Activated B cell treated with CpG ODN at 0.5 μM for 24 hours (primary cell): ENCODE measurements at places on chromosomes 11 and 22. TPM values are rescaled to one million over a fixed set of nuclear protein-coding genes. Genes with fewer than 3 reads are reported as not detected.
A peak's percentile ranks its signal among the peaks of the same experiment; 100 is the strongest.

DNA sequence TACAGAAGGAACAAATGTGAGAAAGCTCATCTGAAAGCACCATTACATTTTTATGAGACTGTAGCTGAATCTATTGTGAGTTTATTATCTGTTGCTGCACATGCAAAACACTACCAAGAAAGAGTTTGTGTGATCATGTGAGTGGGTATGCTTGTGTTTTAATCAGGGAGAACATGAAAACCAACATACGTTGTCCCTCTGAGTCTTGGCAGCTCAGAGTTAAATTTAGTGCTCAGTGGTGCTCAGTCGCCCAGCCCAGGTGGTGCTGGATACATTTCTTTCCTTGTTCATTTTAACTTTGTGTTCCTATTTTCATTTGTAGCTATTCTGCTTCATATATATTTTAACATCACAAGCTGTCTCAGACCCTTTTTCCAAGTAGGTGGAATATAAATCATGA is 500.6 kb downstream of the NTM start:
- no peak for DNase-seq

DNA sequence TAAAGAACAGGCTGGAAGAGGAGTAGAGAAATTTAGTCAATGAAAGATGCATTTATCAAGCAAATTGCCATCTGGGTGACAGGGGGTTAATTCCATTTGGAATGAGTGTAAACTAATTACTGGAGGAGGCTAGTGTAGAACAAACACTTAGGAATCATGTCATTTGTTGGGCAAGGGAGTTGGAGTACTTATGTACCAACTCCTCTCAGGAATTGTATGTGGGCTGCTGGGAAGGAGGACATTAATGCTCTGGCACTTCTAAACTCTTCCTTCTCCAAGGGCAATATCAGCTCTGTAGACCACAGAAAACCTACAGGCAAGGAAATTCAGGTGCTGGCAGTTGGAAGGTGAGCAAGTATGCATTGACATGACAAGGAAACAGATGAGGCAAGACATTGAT is 141.0 kb downstream of the MSANTD4 start:
- no peak for DNase-seq

Gene PKNOX2
- total RNA-seq: not detected in 2 replicates

- DNase-seq: no peak
Observed at GRCh38 chr11:68498321-68498720, 37.8 kb downstream of the PPP6R3 start.

Gene SEC14L2
- 0.40 and 0.42 TPM in 2 replicates for total RNA-seq

Gene MRPL16
- 56.4 and 57.7 TPM in 2 replicates for total RNA-seq

DNA sequence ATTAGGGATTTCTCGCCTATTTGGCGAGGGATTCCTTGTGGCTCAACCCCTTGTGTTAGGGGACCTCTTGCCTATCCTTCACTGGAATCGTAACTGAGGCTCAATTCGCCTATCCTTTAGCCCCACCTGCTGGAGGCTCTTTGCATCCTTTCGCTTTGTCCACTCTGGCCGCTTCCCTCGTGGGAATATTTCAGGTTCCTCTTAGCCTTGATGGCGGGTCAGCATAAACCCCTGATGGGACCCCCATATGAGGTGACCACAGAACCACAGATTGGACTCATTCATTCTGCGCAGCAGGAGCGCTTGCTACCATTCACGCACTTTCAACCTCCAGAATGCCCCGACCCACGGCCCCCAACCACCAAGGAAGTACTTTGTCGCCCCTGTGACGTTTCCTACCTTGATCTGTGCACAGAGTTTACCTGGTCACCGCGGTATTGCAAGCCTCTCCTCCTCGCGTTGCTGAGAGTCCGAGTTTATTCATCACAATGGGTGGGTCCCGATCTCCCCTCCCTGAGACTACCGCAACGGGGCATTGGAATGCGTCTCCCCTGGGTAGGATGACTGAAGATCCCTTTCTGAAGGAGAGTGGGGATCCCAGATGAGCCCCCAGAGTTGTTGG is at the start of gene OR52N2:
TSS of gene OR52N2 (plus strand) at position 425 of the 622 bp plus-strand sequence. CDS start 11,412 bp downstream, outside the sequence.
- DNase-seq: peak; percentile 58

GRCh38 chr22:24592851-24593558 is at the start of gene LRRC75B:
Gene LRRC75B, minus strand, starts transcription at chr22:24593073. Its CDS starts 34 bp downstream, at chr22:24593039.
- DNase-seq: peak; percentile 27

Gene TMEM191C
- total RNA-seq: 1.3 and 1.5 TPM in 2 replicates

GRCh38 chr11:115498354-115498753 is 5.9 kb downstream of the CADM1 start:
- no peak for DNase-seq

Gene KDM4D
- 0.67 and 0.93 TPM in 2 replicates for total RNA-seq
